Posterior vena cava (tissue), 2 donors: ENCODE measurements at places on chromosomes 6 and 20. TPM values are rescaled to one million over a fixed set of nuclear protein-coding genes. Genes with fewer than 3 reads are reported as not detected.

GRCh38 chr6:77074037-77074713 is 389.1 kb downstream of the HTR1B start:
- no peak for DNase-seq

DNA sequence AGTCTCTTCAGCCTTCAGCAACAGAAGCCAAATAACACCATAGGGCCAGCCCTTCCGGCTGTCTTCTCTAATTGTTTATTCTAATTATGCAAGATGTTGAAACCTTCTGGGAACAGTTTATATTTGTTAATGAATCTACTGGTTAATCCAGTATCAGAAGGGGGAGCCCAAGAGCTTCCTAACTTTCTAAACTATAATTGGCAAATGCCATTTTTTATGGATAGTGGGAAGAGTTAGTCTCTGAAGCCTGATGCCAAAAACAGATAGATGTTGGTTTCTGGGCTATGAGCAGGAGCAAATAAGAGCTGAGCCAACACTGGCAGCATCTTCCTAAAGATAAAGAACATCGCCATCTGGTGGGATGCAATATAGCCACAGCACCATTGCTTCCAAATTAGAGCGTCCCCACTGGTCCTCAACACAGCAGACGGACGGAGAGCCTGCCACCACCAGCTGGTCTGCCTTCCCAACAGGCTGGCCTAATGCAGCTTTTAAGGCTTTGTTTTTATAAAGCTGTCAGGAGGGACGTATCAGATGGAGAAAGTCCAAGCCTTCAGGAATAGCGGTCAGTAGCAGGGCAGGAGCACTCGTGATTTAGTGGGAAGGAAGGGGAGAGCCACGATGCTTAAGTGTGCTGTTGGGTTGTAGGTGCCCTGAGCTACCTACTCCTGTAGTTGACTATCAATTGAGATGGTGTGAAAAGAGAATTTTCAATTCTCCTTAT is 118.8 kb downstream of the RALGAPA2 start:
- no peak for DNase-seq

RARS2 gene
- total RNA-seq = 40.1 TPM

GRCh38 chr6:110468731-110469130 is 7.7 kb downstream of the SLC22A16 start:
- DNase-seq = no peak

DNA sequence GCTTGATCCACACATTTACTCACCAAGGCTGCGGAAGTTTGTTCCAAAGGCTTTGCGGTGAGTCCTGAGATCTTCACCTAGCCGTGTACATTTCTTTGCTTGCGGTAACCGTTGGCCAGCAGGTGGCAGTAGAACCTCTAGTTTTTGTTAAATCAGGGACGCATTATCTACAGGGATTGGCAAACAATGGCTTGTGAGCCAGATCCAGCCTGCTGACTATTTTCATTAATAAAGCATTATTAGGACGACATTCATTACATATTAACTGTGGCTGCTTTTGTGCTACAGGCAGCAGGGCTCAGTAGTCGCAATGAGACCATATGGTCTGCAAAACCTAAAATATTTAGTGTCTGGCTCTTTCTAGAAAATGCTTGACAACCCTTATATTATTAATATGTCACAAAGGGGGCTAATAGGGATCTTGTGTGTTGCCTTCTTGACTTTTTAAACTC is 174.1 kb downstream of the DOK5 start:
- DNase-seq = peak; percentile 89

F13A1 gene
- 494 TPM for total RNA-seq

GRCh38 chr6:73739096-73739495 is 43.1 kb downstream of the CD109 start:
- no peak for DNase-seq

- no peak for DNase-seq
Observed at GRCh38 chr6:134510920-134511319, 193.0 kb upstream of the SGK1 start.

RGL2 gene
- 52.8 TPM for total RNA-seq

GRCh38 chr20:22574545-22575086 is 9.8 kb downstream of the FOXA2 start:
- DNase-seq = no peak

DNA sequence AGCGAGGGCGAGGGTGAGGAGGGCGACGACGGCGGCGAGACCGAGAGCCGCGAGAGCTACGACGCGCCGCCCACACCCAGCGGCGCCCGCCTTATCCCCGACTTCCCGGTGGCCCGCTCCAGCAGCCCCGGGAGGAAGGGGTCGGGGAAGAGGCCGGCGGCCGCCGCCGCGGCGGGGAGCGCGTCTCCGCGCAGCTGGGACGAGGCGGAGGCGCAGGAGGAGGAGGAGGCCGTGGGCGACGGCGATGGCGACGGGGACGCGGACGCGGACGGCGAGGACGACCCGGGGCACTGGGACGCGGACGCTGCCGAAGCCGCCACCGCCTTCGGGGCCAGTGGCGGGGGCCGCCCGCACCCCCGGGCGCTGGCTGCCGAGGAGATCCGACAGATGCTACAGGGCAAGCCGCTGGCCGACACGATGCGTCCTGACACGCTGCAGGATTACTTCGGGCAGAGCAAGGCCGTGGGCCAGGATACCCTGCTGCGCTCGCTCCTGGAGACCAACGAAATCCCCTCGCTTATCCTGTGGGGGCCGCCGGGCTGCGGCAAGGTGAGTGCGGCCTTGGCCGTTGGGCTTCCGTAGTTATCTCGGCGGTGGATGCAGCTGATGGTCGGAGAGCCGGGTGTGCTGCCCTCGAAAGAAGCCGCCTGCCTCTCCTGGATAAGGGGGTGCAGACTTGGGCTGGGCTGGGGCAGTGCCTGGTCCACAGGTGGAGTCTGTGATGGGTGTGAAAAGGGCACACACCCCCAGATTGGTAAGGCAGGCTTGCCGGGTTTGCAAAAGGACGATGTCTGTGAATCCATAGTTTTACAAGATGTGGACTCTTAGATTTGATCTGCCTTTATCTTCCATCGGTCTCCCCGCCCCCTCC is 938 bp downstream of the WRNIP1 start:
- peak; percentile 86 for DNase-seq

DNA sequence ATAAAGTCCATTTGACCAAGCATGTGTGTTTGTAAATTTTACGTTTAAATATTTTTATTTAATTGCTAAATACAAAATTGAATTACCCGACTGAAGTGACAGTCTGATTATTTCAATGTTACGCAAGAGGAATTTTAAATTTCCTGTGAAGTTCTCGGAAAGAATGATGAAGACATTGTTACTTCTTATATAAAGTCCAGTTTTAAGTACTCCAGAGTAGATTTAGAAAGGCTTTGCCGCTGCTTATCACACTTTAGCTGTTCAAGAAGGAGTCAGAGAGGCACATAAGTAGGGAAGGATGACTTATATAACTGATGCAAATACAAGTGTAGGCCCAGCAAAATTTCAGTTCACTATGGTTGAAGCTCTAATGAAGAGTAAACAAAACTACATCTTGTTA is 265.1 kb upstream of the CITED2 start:
- no peak for DNase-seq

DNA sequence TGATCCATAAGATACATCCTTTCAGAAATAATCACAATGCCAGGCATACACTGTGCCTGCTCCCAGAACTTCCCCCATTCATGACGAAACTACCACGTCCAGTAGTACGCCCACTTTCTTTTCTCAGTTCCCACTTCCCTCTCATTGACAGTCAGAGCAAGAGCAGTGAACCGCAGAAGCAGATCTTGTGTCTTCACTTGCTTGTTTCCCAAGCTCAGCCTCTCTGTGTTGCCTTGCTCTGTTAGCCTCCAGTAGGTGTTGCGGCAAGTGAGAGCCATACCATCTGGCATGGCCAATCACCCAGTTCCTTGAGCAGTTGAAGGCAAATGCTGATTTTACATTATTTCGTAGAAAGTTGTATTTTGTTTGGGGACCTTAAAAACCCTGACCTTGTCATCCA is 11.7 kb downstream of the UST start:
- no peak for DNase-seq

DNA sequence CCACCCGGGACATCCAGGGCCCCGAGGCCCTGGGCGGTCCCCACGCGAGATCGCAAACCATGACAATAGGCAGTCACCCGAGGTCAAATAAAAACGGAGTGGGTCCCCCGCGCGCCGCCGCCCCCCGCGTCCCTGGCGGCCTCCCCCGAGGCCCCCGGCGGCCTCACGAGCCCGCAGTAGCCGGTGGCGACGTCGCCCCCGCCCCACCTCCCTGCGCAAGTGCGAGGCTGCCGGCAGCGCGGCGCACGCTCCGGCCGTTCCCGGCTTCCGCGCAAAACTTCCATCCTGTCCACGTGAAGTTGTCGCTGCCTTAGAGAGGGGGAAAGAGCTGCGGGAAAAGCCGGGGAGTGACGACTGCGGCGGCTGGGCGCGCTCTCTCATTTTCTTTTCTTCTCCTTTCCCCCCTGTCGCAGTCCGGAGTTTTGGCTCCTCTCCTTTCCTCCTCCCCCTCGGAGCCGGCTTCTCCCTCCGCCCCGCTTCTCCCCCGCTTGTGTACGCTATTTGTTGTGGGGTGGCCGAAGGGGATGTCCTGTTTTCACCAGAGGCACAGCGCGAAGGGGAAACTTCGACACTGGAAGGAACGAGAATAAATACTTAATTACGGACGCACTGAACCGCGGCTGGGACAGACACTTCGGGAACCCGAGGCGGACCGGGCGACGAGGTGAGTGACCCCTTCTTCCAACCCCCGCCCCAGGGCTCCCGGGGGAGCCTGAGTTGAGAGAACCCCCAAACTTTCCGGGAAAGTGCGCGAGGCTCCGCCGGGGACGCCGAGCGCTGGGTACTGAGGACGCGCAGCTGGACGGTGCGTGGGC is at the start of gene EYA4:
EYA4 (plus strand) TSS at position 272 of the 815 bp plus-strand sequence. CDS start 33,424 bp downstream, outside the sequence.
- no peak for DNase-seq

DNA sequence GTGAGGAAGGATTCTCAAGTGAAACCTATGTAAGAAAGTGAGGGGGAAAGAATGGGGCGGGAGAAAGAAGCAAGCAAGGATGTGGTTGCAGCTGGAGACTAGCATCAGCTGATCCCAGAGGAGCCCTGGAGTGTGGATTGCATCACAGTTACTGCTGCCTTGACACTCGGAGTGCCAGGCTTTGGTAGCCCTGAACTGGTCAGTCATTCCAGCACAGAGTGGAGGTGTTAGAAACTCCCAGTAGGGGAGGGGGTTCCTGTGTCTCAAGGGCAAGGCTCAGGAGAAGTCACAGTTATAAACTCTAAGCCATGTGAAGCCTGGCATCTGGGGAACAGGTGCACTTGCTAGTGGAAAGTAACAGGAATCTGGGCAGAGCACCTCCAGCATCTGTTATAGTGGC is 23.5 kb downstream of the SNAP25 start:
- DNase-seq = no peak

XKR7 gene
- total RNA-seq = not detected

GRCh38 chr20:47676912-47677634 is 108.2 kb downstream of the SULF2 start:
- DNase-seq = no peak

PTCRA gene
- total RNA-seq = not detected
